Airway epithelial cell (primary cell): ENCODE measurements at places on chromosomes 16 and 17. TPM values are rescaled to one million over a fixed set of nuclear protein-coding genes. Genes with fewer than 3 reads are reported as not detected.

Gene PROCA1
- 0.21 and 2.6 TPM in 2 replicates for total RNA-seq

Gene PNMT
- not detected in 2 replicates for total RNA-seq

Gene INCA1
- 0.42 TPM in 1 of 2 replicates, not detected in the other for total RNA-seq

Gene P2RX1
- not detected in 2 replicates for total RNA-seq

Gene OTOP3
- 0.14 and 0.56 TPM in 2 replicates for total RNA-seq

Gene CKLF
- total RNA-seq, result 18.5 and 40.3 TPM in 2 replicates

Gene TMC8
- 0.46 and 0.85 TPM in 2 replicates for total RNA-seq

Gene OR2C1
- total RNA-seq, result not detected in 2 replicates

Gene EMP2
- 24.9 and 40.3 TPM in 2 replicates for total RNA-seq

Gene KRTAP4-5
- total RNA-seq, result not detected in 2 replicates

Gene RETREG3
- total RNA-seq, result 47.0 and 57.5 TPM in 2 replicates

Gene NUPR1
- 8.3 and 8.9 TPM in 2 replicates for total RNA-seq

Gene HSPB9
- not detected in 2 replicates for total RNA-seq

Gene ABCA6
- 0.21 TPM in 1 of 2 replicates, not detected in the other for total RNA-seq

Gene C16orf46
- total RNA-seq, result 0.21 TPM in 1 of 2 replicates, not detected in the other

Gene EFNB3
- total RNA-seq, result 2.0 and 2.6 TPM in 2 replicates

Gene NME1
- total RNA-seq, result 268 and 272 TPM in 2 replicates

Gene HSD11B2
- 1.3 and 2.9 TPM in 2 replicates for total RNA-seq

Gene KRT12
- total RNA-seq, result not detected in 2 replicates

Gene HS3ST6
- 1.4 and 2.7 TPM in 2 replicates for total RNA-seq

Gene ZNF597
- 1.2 and 1.8 TPM in 2 replicates for total RNA-seq

Gene KRT32
- total RNA-seq, result 0.21 TPM in 1 of 2 replicates, not detected in the other

Gene JPH3
- total RNA-seq, result not detected in 2 replicates

Gene CDRT15L2
- not detected in 2 replicates for total RNA-seq

Gene MYH1
- not detected in 2 replicates for total RNA-seq

Gene PLLP
- total RNA-seq, result 7.5 and 8.6 TPM in 2 replicates

Gene RCVRN
- total RNA-seq, result not detected in 2 replicates

Gene PIK3R6
- total RNA-seq, result 0.07 TPM in 1 of 2 replicates, not detected in the other

Gene OTOA
- total RNA-seq, result not detected in 2 replicates

Gene GP1BA
- total RNA-seq, result not detected in 2 replicates

Gene ABCA3
- total RNA-seq, result 0.56 TPM in 1 of 2 replicates, not detected in the other

Gene CORO6
- 1.3 and 1.9 TPM in 2 replicates for total RNA-seq

Gene TNK1
- total RNA-seq, result 13.0 and 15.8 TPM in 2 replicates

Gene FGF11
- total RNA-seq, result 18.3 and 32.1 TPM in 2 replicates

Gene TP53TG3
- total RNA-seq, result not detected in 2 replicates

Gene CHST4
- total RNA-seq, result not detected in 2 replicates

Gene MAPT
- total RNA-seq, result 0.14 and 0.51 TPM in 2 replicates

Gene LRRC37A3
- total RNA-seq, result 1.8 and 8.3 TPM in 2 replicates

Gene TM4SF5
- total RNA-seq, result not detected in 2 replicates

Gene CDRT15
- total RNA-seq, result not detected in 2 replicates

Gene ELMO3
- 33.8 and 39.6 TPM in 2 replicates for total RNA-seq

Gene TNFSF13
- 4.4 and 5.1 TPM in 2 replicates for total RNA-seq

Gene CBLN1
- total RNA-seq, result not detected in 2 replicates

Gene GNG13
- total RNA-seq, result not detected in 2 replicates

Gene SCGB1C2
- total RNA-seq, result not detected in 2 replicates

Gene WFDC1
- 0.09 and 0.14 TPM in 2 replicates for total RNA-seq

Gene SGCA
- total RNA-seq, result 0.21 TPM in 1 of 2 replicates, not detected in the other

Gene MARVELD3
- total RNA-seq, result 12.2 and 18.1 TPM in 2 replicates

Gene KCTD13
- 9.0 and 11.5 TPM in 2 replicates for total RNA-seq

Gene ALOX15
- not detected in 2 replicates for total RNA-seq

Gene SIRT7
- total RNA-seq, result 32.9 and 35.1 TPM in 2 replicates

Gene EVPL
- total RNA-seq, result 101 and 120 TPM in 2 replicates

Gene KRTAP4-4
- not detected in 2 replicates for total RNA-seq

Gene OTOP2
- 0.42 and 0.79 TPM in 2 replicates for total RNA-seq

Gene CPNE7
- 5.1 and 20.9 TPM in 2 replicates for total RNA-seq
